ENCODE measurements at places on chromosomes 12 and 14.
A peak's percentile ranks its signal among the peaks of the same experiment; 100 is the strongest.

- peak; percentile 94 for DNase-seq
These were observed 133.4 kb downstream of the KICS2 start for GRCh38 chr12:64088431-64089349.

- DNase-seq: no peak
These were observed 95.9 kb downstream of the TSPAN9 start for GRCh38 chr12:3173008-3173553.

- DNase-seq: no peak
These were observed 120.7 kb upstream of the C14orf180 start for GRCh38 chr14:104458845-104459244.

GRCh38 chr14:80354860-80355581 is 143.7 kb upstream of the DIO2 start:
- no peak for DNase-seq

DNA sequence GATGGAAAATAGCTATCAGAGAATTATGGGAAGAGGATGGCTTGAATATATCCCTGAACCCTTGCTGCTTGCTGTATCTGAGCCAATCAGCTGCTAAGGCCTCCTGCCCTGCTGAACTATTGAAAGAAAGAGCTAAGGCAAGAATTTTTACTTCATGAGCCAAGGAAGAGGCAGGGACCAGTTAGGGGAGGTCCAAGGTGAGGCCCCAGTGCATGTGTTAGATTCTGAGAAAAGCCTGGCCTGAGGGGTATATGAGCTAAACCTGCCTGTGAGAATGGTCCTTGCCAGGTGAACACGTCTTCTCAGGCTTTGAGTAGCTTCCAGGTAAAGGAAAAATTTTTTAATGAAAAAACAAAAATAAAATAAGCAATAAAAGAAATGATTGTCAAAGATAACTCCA is 218.0 kb downstream of the SYT1 start:
- no peak for DNase-seq

- DNase-seq: no peak
These were observed at the start of gene KDM2B for GRCh38 chr12:121580959-121581685. KDM2B (minus strand) TSS chr12:121581023; CDS start chr12:121580911, 112 bp downstream.

- peak; percentile 89 for DNase-seq
These were observed 9.8 kb upstream of the RIMKLB start for GRCh38 chr12:8687846-8688601.

GRCh38 chr12:81626406-81626805 is 132.7 kb downstream of the PPFIA2 start:
- no peak for DNase-seq

GRCh38 chr14:58191763-58192601 is 8.0 kb upstream of the ACTR10 start:
- DNase-seq: no peak

- no peak for DNase-seq
These were observed 32.6 kb downstream of the NUAK1 start for GRCh38 chr12:106106061-106106566.

All from fibroblast of skin of abdomen (primary cell).